Inflammatory macrophage (primary cell): ENCODE measurements at places on chromosomes 3 and 15.

GRCh38 chr3:76482510-76482909 lies 557.4 kb upstream of the ROBO2 start:
- no peak for DNase-seq

GRCh38 chr15:65100442-65100841 lies 14.6 kb downstream of the UBAP1L start:
- no peak for DNase-seq

GRCh38 chr15:27563765-27564370 lies 535.2 kb downstream of the OCA2 start:
- DNase-seq: no peak

- no peak for DNase-seq
Observed at GRCh38 chr3:57826245-57826951, 70.3 kb downstream of the SLMAP start.

- no peak for DNase-seq
Observed at GRCh38 chr3:155661760-155662159, 83.1 kb downstream of the PLCH1 start.

DNA sequence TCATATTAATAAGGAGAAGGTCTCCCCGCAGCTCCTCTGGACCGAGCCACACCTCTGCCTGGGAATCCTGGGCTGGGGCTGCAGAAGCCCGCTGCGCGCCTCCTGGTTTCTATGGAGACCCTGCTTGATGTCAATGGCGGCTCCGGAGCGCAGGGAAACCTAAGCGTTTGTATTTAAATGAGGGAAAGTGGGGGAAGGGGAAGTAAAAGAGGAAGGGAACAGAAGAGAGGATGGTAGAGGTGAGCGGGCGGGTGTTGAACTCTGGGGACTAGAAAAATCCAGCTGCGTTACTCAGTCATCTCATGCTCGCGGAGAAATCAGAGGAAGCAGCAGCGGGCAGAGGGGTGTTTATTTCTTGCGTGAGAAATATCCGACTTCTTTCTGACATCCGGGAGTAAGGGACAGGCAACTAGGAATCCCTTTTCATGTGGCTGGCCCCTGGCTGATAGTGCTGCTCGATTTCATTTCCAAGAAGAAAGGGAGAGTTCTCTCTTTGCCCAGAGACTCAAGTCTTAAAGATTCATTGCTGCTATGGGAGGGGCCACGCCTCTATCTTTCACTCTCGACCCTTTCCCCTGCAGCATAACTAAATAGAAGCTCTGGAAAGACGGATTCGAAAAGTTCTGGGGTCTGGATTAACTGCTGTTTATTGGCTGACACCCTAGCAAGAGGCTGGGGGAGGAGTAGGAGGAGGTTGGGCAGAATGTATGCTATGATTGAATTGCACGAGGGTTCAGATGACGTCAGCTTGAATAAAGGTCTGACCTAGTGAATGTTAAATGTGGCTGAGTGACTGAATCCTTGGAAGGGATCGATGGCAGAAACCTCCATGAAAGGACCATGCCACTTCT lies 110.5 kb upstream of the GAP43 start:
- DNase-seq: peak; percentile 11

- DNase-seq: no peak
Observed at GRCh38 chr3:12918231-12918630, 76.9 kb upstream of the RPL32 start.

GRCh38 chr3:124780356-124780755 lies 50.1 kb downstream of the UMPS start:
- no peak for DNase-seq

- no peak for DNase-seq
Observed at GRCh38 chr3:146539315-146539714, 5.1 kb downstream of the PLSCR1 start.

DNA sequence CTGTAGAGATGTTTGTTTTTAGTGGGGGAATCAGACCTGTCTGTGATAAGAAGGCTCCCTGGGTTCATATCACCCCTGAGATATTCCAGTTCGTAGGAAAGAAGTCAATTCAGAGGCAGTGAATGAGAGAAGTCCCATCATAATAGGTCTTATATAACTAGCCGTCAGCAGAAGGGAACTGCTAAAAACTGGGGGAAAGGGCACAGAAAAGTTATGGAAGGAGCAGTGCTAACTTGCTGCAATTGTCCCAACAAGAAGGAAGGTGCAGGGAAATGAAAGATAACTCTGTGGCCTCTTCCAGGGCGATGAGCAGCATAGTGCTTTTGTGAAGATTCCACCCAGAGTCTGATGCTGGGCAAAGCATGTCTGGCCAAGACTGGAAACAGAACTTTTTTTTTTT lies 9.0 kb upstream of the CA12 start:
- DNase-seq: no peak

- DNase-seq: no peak
Observed at GRCh38 chr3:88921986-88922385, 185.4 kb upstream of the EPHA3 start.

DNA sequence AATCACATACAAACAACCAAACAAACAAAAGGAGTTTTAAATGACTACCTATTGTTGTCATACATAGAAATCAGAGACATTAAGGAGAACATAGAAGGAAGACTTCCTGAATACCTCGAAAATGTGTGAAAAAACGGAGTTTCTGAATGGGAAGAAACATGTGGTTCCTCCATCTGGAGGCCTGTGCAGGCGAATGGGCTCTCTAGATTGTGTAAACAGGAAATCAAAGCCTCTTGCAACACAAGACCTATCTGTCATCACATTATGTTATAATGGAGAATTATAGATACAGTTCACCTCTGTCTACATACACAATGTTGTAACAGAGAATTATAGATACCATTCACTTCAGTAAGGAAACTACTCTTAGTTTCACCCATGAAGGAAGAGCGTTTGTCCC lies 44.1 kb downstream of the RUBCN start:
- DNase-seq: peak; percentile 67
